Central memory CD8-positive, alpha-beta T cell (primary cell): ENCODE measurements at places on chromosomes 7 and 10.

GRCh38 chr10:74289951-74290350 is 138.9 kb downstream of the ADK start:
- H3K27ac ChIP-seq = no peak overlapping the region
- H3K27me3 ChIP-seq = no peaks in the 10 kb centered on the region

GRCh38 chr7:27130540-27131389 is at the start of gene HOXA4:
Gene HOXA4, minus strand, starts transcription at chr7:27130757. Its CDS starts 24 bp downstream, at chr7:27130733.
- no peak within 1 kb of the TSS for H3K27ac ChIP-seq
- no peaks in the 10 kb centered on the region for H3K36me3 ChIP-seq
- no peaks in the 10 kb centered on the region for H3K4me1 ChIP-seq
- DNase-seq = peak; percentile 44

GRCh38 chr7:132446260-132446659 is 130.0 kb downstream of the PLXNA4 start:
- no peak overlapping the region for H3K27ac ChIP-seq
- H3K36me3 ChIP-seq = peaks cover 3% of the 10 kb centered on the region
- H3K27me3 ChIP-seq = no peaks in the 10 kb centered on the region
- H3K4me3 ChIP-seq = no peak overlapping the region
- no peak for DNase-seq

DNA sequence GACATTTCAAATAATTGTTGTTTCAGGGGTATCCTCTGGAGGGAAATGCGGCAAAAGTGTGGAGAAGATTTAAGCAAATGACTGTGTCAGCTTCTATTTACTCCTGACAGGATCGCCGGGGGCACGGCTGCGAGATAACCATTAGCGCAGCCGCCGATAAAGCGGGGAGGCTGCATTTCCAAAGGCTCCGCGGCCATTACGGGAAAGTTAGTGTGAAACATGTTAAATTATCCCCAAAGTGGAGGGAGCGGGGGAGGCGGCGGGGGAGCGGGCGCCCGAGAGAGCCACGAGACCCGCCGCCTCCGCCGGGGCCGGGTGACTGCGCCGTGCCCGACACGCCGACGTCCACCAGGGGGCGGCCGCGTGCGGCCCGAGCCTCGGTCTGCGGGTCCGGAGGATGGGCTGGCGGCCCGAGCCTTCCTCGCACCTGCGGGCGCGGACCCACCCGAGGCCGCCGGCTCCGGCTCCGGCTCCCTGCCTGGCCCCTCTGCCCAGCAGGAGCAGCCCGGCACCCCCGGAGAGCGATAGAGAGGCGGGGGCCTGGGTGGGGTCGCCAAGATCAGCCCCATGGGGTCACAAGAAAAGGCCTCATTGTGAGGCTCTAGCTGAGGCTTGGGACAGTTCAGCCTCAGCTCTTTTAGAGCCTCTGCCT is 74.4 kb upstream of the PAX2 start:
- no peak overlapping the region for H3K4me3 ChIP-seq
- H3K4me1 ChIP-seq = peaks cover 9% of the 10 kb centered on the region
- H3K27ac ChIP-seq = no peak overlapping the region
- peaks cover 1% of the 10 kb centered on the region for H3K36me3 ChIP-seq

DNA sequence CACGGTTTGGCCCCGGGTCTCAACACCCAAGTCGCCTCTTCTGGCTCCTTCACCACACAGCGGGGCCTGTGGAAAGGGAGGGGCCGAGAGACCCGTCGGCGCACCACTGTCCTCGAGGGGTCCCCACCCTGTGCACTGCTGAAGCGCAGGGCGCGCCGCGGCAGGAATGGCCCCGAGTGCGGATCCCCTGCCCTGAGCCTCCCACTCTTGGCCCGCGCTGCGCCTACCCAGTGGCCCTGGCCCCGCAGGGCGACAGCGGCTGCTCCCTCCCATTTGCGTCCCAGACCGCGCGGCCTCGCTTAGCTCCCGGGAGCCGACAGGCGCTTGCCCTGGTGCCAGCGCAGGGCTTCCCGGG is 2.1 kb upstream of the SFMBT2 start:
- peaks cover 27% of the 10 kb centered on the region for H3K36me3 ChIP-seq
- H3K27me3 ChIP-seq = no peaks in the 10 kb centered on the region
- no peak for DNase-seq
- no peak overlapping the region for H3K27ac ChIP-seq
- peaks cover 26% of the 10 kb centered on the region for H3K4me1 ChIP-seq

- H3K27ac ChIP-seq = no peak overlapping the region
- H3K36me3 ChIP-seq = no peaks in the 10 kb centered on the region
- DNase-seq = no peak
- H3K4me1 ChIP-seq = no peaks in the 10 kb centered on the region
These were observed 47.0 kb upstream of the FIGNL1 start for GRCh38 chr7:50497068-50497642.
